ENCODE measurements at places on chromosomes 7 and 10.

DNA sequence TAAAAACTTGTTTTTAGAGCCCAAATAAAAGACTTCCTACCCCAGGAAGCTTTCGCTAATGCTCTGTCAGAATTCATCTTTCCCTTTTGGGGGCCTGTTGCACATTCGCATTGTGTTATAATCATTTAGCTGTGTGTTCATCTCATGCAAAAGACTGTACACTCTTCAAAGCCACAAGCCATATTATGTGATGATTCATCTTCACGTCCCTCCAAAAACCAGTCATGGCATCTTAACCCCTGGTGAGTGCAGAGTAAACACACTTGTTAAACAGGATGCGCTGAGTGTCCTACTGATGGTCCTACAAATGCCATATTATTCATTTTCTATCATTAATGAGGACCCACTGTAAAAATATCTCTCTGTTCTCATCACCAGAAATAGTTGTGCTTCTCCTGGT, 235.4 kb downstream of the KIAA1217 start:
- DNase-seq: no peak

DNA sequence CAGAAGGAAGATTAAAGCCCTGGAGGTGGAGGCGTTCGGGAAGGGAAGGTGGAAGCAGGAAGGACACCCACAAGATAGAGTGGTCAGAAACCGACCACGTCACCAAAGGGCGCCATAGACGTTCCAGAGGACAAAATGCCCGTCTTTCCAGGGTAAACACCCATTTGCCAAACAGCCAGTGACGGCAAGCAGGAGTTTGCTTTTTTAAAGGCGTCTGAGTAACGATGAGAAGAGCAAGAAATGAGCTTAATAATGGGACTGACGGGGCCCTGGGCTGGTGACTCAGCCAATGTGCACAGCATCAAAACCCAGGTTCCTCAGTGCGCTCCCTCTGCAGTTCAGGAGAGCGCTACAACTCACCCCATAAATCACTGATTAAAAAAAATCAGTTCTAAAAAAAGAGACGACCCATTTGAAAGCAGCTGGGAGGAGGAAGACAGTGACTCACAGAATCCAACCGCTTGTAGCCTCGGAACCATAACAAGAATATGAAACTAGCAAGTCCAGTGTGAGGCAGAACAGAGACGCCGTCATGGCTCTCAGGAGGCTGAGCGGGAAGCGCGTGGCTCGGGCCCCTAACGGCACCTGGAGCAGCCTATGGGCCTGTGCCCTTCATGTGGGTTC, 5.9 kb downstream of the DIP2C start:
- no peak for DNase-seq

DNA sequence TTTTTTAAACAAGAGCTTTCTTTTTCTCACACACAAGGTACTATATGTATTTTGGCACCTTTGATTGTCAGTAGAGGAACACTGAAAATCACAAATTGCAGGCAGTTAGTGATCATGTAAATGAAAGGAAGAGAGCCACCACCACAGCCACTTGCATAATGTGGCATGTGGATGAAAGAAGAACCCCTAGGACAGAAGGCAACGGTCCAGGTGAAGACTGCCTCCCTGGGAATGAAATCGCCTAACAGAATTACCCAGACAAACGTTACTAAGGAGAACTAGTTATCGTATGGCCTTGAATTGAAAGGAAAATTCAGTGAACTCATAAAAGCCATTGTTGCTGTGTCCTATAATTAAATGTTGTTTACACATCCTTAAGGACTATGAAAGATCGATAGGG, 41.2 kb upstream of the PTPRZ1 start:
- DNase-seq: no peak

DNA sequence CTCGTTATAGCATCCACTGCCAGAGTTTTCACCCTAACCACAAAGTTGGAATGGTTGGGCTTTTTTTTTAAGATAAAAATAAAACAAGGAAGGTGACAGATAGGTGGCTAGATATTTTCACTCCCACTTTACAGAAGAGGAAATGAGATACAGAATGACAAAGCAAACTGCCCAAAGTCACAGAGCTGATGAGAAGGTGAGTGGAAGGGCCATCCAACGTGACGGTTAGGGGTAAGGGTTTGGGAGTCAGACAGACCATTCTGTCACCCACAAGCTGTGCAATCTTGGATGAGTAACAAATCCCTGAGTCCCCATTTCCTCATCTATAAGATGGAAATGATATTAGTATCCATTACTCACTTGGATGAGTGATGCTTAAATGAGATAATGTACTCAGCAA, 106.9 kb upstream of the PDLIM1 start:
- no peak for DNase-seq

- no peak for DNase-seq
These were observed 66.5 kb downstream of the CDK6 start for GRCh38 chr7:92769844-92770243.

DNA sequence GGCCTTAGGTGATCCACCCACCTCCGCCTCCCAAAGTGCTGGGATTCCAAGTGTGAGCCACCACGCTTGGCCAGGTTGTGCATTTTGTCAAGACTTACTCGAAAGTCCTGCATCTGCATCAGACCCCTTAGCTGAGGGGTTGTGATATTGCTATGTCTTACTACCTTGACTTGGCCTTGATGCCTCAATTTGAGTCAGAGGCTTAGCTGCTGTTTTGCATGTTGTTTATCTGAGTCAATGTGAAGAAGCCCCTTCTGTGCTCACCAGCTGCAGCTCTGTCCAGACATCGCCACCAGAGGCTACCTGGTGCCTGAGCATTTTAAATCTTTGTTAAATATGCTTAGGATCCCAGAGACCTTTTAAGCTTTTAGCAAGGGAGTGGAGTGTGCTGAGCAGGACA, 18.1 kb downstream of the UBE2D4 start:
- no peak for DNase-seq

- no peak for DNase-seq
These were observed 70.0 kb downstream of the WAPL start for GRCh38 chr10:86451604-86451960.

DNA sequence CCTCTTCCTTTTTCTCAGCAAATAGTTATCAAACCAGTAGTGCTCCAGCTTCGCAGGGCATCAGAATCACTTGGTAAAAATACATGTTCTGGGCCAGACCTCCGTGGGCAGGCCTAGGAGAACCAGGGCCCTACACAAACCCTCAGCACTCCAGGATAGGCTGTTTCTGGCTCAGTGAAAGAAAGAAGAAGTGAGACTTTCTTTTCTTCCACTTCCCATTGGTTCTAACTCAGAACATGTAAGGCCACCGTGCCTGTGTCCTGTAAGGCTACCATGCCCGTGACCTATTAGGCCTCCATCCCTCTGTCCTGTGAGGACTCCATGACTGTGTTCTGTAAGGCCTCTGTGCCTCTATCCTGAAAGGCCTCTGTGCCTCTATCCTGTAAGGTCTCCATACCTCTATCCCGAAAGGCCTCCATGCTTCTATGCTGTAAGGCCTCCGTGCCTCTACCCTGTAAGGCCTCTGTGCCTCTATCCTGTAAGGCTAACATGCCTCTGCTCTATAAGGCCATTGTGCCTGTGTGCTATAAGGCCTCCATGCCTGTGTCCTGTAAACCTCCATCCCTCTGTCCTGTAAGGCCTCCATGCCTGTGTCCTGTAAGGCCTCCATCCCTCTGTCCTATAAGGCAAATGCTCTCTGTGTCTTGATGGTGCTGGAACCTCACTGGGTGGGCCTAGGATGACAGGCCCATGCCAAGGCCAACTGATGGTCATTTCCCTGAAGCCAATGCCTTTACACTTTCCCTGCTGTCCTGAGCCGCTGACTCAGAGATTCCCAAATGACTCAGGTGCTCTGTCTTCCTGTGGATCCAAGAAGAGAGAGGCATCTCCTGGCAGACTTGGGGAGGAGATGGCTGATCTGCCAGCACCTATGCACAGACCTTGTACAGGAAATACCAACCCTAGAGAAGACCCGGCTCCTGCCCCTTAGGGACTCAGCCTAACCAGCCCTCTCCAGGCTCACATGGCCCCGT, 96.6 kb upstream of the CACUL1 start:
- no peak for DNase-seq

DNA sequence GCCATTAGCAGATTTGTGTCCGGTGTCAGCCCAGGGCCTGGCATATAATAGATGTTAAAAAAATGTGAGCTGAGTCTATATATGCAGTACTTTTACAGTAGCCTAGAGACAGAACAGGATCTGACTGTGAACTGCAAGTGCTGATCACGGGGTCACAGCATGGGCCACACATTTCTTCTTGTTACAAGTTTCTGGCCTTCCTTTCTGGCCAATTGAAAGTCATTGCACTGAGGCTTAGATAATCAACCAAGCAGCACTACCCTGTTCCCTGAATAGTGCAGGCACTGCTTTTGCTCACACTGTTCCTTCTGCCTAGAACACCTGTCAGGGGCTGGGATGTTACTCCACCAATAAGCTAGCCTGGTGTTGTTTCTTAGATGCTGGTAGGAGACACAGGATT, 5.4 kb upstream of the MARVELD1 start:
- DNase-seq: no peak

Data from stimulated activated CD8-positive, alpha-beta memory T cell treated with anti-CD3 and anti-CD28 coated beads, Interleukin-2, amount 100 ng/mL, for 48 hours (primary cell).